Tibial nerve (tissue), 4 donors: ENCODE measurements at places on chromosomes 6 and 20.

DNA sequence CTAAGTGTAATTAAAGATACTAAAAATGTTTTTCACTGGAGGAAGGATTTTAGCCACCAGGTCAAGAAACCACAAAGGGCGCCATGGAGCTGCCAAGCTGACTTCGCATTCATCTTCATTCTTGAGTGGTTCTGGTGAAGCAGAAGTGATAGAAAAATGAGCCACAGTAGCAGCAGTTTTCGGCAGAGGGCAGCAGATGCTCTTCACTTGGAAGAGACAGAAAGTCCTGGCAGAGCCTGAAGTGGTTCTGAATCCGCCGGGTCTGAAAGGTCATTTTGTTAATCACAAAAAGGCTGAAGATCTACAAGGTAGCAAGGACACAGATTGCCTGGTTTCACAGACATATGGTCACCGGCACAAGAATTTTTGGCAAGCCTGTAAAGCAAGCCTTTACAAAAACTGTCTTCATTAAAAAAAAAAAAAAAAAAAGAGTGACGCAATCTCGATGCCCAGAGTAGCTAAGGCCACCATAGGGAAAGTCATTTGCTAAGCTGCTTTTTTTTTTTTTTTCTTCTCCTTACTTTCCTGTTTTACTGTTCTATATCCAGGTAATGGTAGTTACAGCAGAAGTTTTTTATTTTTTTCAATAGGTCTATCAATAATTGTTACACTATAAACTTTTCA, 345.1 kb upstream of the AGPAT4 start:
- DNase-seq: no peak

DNA sequence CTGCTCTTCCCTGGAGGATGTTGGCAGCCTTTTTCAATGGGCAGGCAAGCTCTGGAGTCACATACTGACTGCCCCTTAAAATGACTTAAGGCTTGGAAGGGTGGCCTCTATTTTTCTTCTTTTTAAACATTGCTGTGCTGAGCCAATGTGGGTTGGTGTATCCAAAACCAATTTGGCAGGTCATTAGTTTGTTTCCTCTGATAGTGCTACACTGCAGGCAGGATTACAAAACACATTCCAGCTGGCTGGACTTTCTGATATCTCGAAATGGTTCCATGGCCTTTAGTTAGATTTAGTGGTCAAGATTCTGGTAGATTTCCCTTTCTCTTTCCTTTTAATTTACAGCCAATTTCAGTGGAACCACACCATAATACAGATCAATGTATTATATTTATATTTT, 28.1 kb upstream of the BMP2 start:
- DNase-seq: no peak

DNA sequence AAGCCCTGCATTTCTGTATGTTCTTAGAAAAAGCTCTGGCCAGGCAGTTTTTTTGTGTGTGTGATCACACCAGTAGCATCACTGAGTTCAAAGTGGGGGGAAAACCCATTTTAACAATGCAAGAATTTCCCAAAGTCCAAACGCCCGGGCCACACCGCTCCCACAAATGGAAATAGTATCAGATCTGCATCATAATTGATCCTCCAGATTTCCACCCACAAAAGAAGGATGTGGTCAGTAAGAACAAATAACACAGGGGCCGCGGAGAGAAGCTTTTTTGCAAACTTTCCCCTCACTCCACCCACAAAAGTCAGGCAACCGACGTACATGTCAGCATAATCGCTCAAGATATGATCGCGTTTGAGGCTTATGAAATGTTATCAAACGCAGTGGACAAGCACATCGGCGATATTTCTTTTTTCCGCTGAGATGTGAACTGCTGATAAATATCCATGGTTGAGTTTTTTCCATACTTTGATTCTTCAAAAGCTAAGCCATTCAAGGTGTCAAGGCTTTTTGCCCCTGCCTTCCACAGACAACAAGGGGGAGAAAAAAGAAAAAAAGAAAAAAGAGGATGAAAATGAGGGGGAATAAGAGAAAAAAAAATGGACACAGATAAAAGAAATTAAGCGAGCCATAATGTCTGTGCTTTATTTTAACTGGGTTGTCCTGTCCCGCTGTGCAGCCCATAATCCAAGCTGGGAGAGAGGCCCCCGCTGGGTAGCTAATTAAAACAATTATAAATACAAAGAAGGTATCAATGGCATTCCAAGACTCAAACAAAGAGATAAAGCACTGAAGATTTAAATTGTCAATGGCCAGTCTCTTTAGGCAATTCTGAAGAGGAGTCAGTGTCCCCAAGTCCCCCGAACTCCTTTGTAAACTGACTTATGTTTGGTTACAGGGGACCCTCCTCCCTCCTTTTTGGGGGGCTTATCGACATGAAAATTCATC, 143.5 kb downstream of the ZFP64 start:
- DNase-seq: no peak

GRCh38 chr20:33377366-33377765, 24.0 kb downstream of the CDK5RAP1 start:
- no peak for DNase-seq

GRCh38 chr6:27757307-27757706, 154.9 kb downstream of the OR2B2 start:
- DNase-seq: no peak

DNA sequence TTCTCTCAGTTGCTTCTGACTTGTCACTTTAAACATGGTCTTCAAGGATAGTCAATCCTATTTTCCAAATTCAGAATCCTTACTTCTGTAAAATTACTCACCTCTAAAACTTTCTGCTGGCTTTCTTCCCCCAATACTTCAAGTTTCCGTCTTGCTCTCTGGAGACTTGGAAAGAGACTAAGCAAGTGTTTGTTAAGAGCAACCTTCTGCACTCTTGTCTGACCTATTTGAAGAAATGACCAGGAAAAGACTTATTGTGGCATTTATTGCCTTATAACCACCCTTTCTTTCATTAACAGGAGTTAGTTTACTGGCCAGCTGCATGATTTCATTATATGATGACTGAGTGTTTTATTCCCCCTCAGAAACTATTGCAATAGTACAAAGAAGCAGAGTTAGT, 181.0 kb downstream of the TBC1D7 start:
- no peak for DNase-seq

GRCh38 chr6:162852840-162853577, 125.2 kb downstream of the PACRG start:
- no peak for DNase-seq

DNA sequence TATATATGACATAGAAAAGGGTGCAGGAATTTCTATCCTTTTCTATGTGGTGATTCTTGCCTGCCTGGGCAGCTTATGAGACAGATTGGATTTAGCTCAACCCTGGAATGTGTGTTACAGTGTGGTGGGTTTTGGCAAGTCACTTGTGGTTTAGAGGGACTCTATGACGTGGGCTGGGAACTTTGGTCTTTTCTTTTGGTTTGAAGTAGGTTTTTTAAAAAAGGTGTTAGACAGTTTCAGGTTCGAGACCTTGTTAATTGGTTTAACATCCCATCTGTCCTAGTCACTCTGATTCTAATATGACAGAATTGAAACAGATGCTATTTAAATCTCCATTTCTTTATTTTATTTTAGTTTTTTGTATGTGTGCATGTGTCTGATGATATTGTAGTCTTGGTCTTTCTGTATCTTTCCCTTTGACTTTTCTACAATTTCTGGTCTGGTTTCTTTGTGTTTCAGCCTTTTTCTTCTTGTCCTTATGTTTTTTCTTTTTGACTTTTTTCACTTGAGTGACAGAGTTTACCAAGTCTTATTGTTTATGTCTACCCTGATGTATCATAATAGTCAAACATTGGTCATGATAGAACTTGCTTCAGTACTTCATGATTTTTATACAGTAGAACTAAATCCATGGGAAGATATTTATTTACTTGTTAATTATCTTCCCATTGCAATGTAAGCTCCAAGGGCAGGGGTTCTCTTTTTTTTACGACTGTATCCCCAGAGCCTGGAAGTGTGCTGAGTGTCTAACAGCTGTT, 174.3 kb downstream of the CDKAL1 start:
- DNase-seq: no peak

DNA sequence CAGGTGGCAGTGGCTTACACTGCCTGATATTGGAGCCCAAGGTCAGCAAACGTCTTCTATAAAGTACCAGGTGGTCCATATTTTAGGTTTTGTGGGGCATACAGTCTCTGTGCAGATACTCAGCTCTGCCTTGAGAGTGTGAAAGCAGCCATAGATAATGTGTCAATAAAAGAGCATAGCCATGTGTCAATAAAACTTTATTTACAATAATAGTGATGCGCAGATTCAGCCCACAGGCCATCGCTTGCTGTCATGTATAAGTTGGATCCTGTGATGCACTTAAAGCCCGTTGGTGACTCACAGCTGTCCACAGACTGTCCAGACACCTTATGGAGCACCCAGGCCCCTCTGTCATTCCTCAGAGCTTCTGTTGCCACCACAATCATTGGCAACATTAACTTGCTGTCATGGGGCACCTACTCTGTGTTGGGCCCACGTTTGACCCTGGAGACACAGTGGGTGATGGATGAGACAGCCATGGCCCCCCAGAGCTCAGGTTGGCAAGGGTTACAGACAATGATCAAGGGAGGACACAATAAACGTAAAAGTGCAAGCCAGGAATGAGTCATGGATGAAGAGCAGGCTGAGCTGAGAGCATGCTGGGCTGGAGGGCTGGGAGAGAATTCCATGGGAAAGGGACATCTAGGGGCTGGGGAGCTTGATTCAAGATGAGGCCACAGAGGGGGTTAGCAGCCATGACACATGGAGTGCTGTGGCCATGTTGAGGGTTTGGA, 173.6 kb downstream of the TAF4 start:
- no peak for DNase-seq

- no peak for DNase-seq
Observed at GRCh38 chr20:15625981-15626380, 947.3 kb downstream of the KIF16B start.

- DNase-seq: no peak
Observed at GRCh38 chr6:111267764-111268333, 180.5 kb downstream of the SLC16A10 start.

GRCh38 chr6:2950713-2951112, 20.7 kb downstream of the SERPINB6 start:
- DNase-seq: no peak

DNA sequence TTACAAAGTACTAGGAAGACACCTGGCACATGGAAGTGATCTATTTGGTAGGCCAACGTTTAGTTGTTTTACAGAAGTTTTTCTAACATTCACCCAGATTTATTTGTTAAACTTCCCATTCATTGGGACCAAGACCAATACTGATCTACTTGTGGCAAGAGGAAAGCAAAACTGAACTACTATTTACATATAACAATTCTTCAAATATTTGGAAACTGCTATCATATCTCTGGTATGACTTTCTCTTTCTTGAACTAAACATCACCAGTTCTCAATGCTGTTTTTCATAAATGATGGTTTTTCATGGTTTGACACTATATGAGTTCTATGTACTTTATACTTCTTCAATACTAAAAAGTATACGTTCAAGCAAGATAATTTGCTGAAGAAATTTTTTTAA, 189.2 kb downstream of the ASCC3 start:
- DNase-seq: no peak
